Activated T-helper 2 cell treated with anti-CD3 and anti-CD28 coated beads, Interferon-gamma antibody, Interleukin-2, Interleukin-4, amounts not matched to agents 10 μg/mL and 5 μg/mL and 100 μg/mL, durations not matched to agents 14 hours and 24 hours and 36 hours (primary cell): ENCODE measurements at places on chromosomes 16 and 17. TPM values are rescaled to one million over a fixed set of nuclear protein-coding genes. Genes with fewer than 3 reads are reported as not detected.

GRCh38 chr17:21028192-21028591 lies 14.6 kb downstream of the USP22 start:
- H3K4me3 ChIP-seq = no peak overlapping the region
- H3K27ac ChIP-seq = no peak overlapping the region
- DNase-seq = no peak
- peaks cover 55% of the 10 kb centered on the region for H3K4me1 ChIP-seq

- H3K4me3 ChIP-seq = no peak overlapping the region
- no peak overlapping the region for H3K27ac ChIP-seq
- H3K36me3 ChIP-seq = no peaks in the 10 kb centered on the region
Measured at GRCh38 chr16:5604770-5605169, 507.2 kb upstream of the EEF2KMT start.

DNA sequence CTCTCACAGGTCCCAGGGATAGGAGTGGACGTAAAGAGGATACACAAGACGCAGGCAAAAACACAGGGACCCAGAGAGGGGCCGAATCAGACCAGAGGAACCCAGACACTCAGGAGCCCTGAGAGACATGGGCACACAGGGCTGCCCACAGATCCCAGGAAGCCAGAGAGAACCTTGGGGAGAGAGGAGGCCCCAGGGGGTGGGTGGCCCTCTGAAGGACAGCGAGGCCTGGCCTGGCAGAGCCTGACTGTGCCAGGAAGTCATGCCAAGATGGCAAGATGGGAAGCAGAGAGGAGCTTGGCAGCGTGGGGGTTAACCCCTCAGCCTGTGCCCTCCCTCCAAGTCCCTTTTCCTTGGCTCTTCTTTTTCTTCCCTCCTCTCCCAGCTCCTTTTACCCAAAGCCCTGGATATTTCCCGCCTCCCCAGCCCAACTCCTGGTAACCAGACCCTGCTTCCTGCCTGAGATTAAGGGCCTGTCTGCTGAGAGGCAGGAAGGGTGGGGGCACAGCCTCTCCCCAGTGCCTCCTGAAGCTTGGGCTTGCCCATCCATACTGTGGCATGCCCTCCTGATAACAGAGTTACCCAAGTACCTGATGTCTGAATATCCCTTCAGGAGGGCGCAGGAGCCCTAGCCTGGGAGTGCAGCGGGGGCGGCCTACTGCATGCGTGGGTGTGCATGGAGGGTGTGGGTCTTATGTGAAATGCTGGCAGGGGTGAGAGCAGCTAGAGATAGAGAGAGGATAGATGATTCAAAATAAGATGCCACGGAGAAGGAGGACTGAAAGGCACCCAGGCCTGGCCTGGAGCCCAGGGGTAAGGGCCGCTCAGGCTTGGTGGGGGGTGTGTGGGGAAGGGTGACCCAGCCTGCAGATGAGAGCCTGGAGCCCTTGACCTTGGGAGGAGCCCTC lies 6.0 kb upstream of the TBX21 start:
- H3K27ac ChIP-seq = no peak overlapping the region
- peaks cover 54% of the 10 kb centered on the region for H3K4me1 ChIP-seq

- no peak for DNase-seq
- no peaks in the 10 kb centered on the region for H3K4me1 ChIP-seq
- peaks cover 5% of the 10 kb centered on the region for H3K27me3 ChIP-seq
- no peak overlapping the region for H3K4me3 ChIP-seq
Measured at GRCh38 chr17:76953946-76954345, 85.7 kb downstream of the MGAT5B start.

DNA sequence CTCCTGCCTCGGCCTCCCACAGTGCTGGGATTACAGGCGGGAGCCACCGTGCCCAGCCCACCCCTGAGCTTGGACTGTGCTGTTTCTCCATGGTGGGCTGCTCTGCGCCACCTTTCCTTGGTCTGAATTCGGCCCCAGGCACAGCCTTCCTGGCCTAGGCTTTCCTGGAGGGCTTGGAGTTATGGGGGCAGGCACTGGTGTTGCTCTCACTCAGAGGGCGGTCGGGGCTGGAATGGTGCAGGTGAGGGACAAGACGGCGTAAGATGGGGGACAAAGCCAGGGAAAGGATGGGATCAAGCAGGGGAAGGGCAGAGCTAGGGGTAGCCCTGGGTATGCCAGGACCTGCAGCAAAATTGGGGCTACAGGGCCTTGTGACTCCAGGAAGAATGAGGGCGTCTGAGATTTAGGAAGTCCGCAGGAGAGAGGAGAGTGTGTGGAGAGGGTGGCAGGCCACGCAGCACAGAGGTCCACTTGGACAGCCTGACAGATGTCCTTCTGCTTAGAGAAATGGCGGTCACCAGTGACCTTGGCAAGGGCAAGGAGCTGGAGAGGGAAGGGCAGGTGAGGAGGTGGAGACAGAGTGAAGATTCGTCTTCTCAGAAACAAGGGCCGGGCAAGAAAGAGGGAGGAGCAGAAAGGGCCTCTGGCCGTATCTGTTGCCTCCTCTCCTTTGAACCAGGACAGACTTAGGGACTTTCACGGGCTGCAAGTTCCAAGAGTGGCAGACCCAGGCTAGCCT lies 1.6 kb upstream of the ATP6V0C start:
- peak overlapping the region; percentile 80 for H3K27ac ChIP-seq
- DNase-seq = no peak
- H3K27me3 ChIP-seq = no peaks in the 10 kb centered on the region
- peaks cover 26% of the 10 kb centered on the region for H3K4me1 ChIP-seq
- H3K4me3 ChIP-seq = peak overlapping the region; percentile 74

GRCh38 chr16:51167170-51167895 lies 16.3 kb upstream of the SALL1 start:
- no peaks in the 10 kb centered on the region for H3K27me3 ChIP-seq
- no peak for DNase-seq
- H3K4me3 ChIP-seq = no peak overlapping the region
- H3K27ac ChIP-seq = no peak overlapping the region
- H3K36me3 ChIP-seq = no peaks in the 10 kb centered on the region

DNA sequence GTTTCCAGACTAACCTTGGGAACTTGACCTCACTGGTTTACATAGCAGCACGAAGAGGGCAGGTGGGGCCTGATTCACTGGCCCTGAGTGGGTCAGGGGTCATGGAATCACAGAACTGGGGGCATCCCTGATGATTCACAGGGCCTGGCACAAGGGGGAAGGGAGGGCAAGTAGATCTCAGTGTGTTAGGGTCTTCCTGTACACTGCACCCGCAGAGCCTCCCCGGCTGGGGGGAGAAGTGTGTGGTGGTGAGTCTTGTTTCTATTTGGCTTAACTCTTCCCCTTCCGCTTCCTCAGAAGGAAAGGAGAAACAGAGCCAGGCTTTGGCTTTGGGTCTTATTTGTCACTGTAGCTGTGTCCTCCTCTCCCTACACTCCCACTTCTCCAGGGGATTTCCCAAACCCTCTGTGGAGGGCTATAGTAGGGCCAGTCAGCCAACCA lies 3.7 kb downstream of the STARD3 start:
- H3K27me3 ChIP-seq = no peaks in the 10 kb centered on the region
- H3K4me1 ChIP-seq = peaks cover 33% of the 10 kb centered on the region
- H3K27ac ChIP-seq = no peak overlapping the region
- no peak overlapping the region for H3K4me3 ChIP-seq

GRCh38 chr17:58783380-58783779 lies 27.7 kb downstream of the PPM1E start:
- no peaks in the 10 kb centered on the region for H3K4me1 ChIP-seq
- DNase-seq = no peak
- peaks cover 5% of the 10 kb centered on the region for H3K27me3 ChIP-seq
- H3K27ac ChIP-seq = no peak overlapping the region
- H3K36me3 ChIP-seq = no peaks in the 10 kb centered on the region

- no peak overlapping the region for H3K4me3 ChIP-seq
- H3K27me3 ChIP-seq = no peaks in the 10 kb centered on the region
- no peaks in the 10 kb centered on the region for H3K4me1 ChIP-seq
- no peak overlapping the region for H3K27ac ChIP-seq
- no peak for DNase-seq
- H3K36me3 ChIP-seq = no peaks in the 10 kb centered on the region
Measured at GRCh38 chr16:17845031-17845430, 374.3 kb upstream of the XYLT1 start.

- peaks cover 8% of the 10 kb centered on the region for H3K27me3 ChIP-seq
- H3K27ac ChIP-seq = no peak overlapping the region
- H3K4me1 ChIP-seq = no peaks in the 10 kb centered on the region
- no peak for DNase-seq
- no peak overlapping the region for H3K4me3 ChIP-seq
Measured at GRCh38 chr16:3889059-3889458, 8.5 kb upstream of the CREBBP start.

DNA sequence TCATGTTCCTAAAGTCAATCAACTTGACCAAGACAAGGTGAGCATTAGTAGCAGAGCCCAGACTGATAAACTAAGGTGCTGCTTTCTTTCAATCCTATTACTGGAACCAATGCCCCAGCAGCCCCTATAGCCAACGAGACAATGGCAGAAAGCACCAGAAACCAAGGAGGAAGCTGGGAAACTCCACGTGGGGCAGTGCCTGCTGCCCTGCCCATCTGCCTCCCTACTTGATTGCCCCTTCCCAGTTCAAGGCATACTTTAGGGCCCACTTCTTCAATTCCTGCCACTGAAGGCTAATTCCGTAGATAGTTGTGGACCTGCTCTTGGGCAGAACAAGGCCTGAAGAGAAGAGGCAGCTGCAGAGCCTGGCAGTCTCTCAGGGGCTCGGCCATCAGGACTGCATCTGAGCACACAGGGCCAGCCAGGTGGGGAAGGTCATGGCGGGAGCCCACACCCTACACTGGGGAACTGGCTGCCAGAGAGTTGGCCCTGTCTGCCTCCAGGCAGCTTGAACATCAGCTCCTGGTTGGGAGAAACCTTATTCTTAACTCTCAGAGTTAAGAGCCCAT lies 30.9 kb downstream of the WSB1 start:
- no peaks in the 10 kb centered on the region for H3K27me3 ChIP-seq
- DNase-seq = no peak

- H3K36me3 ChIP-seq = peaks cover 88% of the 10 kb centered on the region
- peak overlapping the region; percentile 68 for H3K4me3 ChIP-seq
- H3K4me1 ChIP-seq = peaks cover 49% of the 10 kb centered on the region
- no peak for DNase-seq
- peak overlapping the region; percentile 78 for H3K27ac ChIP-seq
- no peaks in the 10 kb centered on the region for H3K27me3 ChIP-seq
Measured at GRCh38 chr17:47660064-47660492, 10.4 kb downstream of the KPNB1 start.

- no peaks in the 10 kb centered on the region for H3K27me3 ChIP-seq
- H3K4me1 ChIP-seq = no peaks in the 10 kb centered on the region
Measured at GRCh38 chr17:30421592-30421991, 42.9 kb downstream of the CPD start.

- H3K36me3 ChIP-seq = no peaks in the 10 kb centered on the region
- DNase-seq = no peak
- H3K4me1 ChIP-seq = no peaks in the 10 kb centered on the region
- H3K27ac ChIP-seq = no peak overlapping the region
- no peak overlapping the region for H3K4me3 ChIP-seq
- H3K27me3 ChIP-seq = peaks cover 12% of the 10 kb centered on the region
Measured at GRCh38 chr17:33099252-33099651, 107.6 kb downstream of the SPACA3 start.

DNA sequence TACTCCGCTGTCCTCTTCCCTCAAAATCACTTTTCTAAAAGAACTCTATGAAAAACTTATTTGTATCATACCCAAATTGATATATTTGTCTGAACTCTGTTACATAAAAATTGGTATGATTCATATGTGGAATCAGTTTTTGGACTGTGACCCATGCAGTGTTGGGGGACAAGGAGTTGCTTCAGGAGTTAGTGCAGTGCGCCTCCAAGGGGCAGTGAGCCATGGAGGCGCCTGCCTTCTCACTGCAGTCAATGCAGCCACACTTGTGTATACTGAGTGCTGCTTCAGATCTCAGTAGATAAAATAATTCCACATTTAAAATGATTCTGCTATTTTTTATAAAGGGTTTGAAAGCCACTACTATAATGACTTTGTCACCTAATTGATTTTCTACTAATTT lies 32.5 kb downstream of the DGKE start:
- H3K4me1 ChIP-seq = peaks cover 8% of the 10 kb centered on the region
- DNase-seq = no peak
- H3K36me3 ChIP-seq = peaks cover 37% of the 10 kb centered on the region
- no peaks in the 10 kb centered on the region for H3K27me3 ChIP-seq
- H3K27ac ChIP-seq = no peak overlapping the region
- H3K4me3 ChIP-seq = no peak overlapping the region

DNA sequence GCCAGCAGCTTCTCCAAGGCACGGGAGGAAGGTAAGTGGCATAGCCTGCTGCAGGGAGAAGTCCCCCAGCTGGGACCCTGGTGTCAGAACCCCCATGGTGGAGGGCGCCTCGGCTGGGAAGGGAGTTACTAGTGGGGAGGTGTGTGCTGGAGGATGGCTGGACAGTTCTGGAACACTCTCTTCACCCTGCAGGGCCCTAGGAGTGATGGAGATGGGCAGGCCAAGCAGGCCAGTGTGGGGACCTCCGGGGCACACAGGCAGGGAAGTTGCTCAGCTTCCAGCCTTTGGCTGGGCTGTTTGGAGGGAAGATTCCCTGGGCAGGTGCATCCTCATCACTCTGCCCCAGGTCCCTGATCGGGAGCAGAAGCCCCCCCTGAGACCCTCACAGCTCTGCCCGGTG lies 696 bp downstream of the C17orf99 start:
- H3K36me3 ChIP-seq = peaks cover 5% of the 10 kb centered on the region
- H3K27me3 ChIP-seq = peaks cover 3% of the 10 kb centered on the region
- DNase-seq = no peak
- no peak overlapping the region for H3K4me3 ChIP-seq
- H3K4me1 ChIP-seq = peaks cover 5% of the 10 kb centered on the region
- H3K27ac ChIP-seq = no peak overlapping the region

DNA sequence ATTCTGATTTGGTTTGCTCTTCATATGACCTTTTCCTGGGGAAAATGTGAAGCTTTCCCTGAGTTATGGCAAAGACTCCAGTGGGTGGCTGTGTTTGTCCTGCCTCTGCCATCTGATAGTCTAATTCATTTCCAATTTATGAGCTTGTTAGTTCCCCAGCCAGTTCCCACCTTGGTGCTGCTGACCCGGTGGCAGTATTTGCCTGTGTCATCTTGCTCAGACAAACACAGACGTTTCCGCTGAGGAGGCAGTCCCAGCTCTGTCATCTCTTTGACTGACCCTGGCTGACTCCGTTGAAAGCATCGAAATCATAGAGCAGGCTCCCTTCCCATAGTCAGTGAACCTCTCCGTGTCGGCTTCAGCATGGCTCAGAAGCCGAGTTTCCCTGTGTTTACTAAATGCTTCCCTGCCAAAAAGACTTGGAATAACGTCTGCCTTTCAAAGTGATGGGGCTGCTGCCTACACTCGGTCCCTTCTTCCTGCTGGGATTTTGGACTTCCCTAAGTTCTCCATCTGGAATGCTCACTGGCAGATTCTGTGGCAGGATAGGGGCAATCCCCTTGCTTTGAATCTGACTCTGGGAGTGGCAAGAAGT lies 538.3 kb downstream of the NPIPA7 start:
- no peak overlapping the region for H3K4me3 ChIP-seq
- H3K27ac ChIP-seq = no peak overlapping the region
- H3K4me1 ChIP-seq = no peaks in the 10 kb centered on the region
- no peaks in the 10 kb centered on the region for H3K36me3 ChIP-seq
- DNase-seq = no peak

The PHAF1 gene
- total RNA-seq = 17.4 and 17.8 TPM in 2 replicates

The HOXB8 gene
- not detected in 2 replicates for total RNA-seq

The TAC4 gene
- total RNA-seq = not detected in 2 replicates

The PAM16 gene
- 73.1 and 73.8 TPM in 2 replicates for total RNA-seq

The ZSCAN10 gene
- not detected in 2 replicates for total RNA-seq

The KCNG4 gene
- total RNA-seq = not detected in 2 replicates

The LGALS9B gene
- not detected in 2 replicates for total RNA-seq

The NPTX1 gene
- 5.2 and 5.7 TPM in 2 replicates for total RNA-seq

The SLC16A6 gene
- total RNA-seq = 3.1 and 3.4 TPM in 2 replicates

The FLOT2 gene
- 136 and 143 TPM in 2 replicates for total RNA-seq
